Activated T-cell treated with anti-CD3 and anti-CD28 coated beads for 1 hour (primary cell): ENCODE measurements at places on chromosomes 16 and 17.
A peak's percentile ranks its signal among the peaks of the same experiment; 100 is the strongest.

DNA sequence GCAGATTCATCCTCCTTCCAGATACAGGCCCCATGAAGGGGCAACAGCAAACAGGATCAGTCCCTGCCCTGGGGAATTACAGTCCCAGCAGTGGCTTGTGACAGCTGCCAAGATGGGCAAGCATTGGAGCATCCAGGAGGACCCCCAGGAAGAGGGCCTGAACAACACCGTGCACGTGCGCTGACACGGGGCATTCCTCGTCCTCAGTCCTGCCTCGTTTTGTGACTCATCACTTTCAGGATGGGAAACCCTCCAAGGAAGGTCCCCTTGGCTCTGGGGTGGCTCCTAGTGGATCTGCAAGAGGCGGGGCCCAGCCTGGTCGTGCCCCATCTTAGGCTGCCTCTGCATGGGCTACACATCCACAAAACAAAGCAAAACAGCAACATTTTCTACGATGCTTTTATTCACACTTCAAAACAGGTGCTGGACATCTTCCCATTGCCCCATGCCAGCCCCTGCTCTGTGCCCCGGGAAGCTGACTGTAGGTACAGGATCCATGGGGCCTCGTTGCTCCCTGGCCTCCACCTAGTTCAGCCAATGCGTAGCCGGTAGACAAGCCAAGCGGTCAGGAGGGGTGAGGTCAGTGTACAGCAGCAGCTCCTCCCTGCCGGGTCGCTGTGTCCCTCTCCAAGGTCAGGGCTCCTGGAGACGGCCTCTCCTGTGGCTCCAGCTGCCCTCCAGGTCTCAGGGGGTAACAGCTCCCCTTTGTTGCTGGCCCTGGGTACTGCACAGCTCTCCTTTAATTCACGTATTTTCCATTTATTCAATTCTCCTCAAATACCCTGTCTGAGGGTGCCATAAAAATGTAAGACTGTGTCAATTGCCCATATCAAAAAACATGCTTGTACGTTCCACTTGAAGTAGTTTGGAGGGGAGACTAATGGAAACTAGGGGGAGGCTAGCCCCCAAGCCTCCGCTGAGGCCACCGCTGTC, 32.2 kb downstream of the ACTG1 start:
- DNase-seq: no peak

DNA sequence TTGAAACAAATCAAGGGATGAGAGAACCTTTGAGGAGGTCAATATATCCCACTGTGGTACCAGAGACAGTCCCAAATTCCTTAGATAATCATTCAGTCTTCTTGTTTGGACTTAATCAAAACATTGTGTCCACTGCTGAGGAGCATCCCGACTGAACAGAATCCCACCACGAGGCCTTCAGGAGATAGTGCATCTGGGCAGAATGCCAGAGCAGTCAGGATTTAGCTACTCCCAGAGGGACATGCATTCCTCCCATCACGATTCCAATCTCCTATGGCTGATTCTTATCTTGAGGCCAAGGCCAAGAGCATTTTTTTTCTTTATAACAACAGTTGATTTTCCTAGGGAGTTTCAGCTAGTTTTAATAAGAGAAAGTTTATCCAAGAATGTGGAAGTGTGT, 87.4 kb upstream of the COX10 start:
- no peak for DNase-seq

DNA sequence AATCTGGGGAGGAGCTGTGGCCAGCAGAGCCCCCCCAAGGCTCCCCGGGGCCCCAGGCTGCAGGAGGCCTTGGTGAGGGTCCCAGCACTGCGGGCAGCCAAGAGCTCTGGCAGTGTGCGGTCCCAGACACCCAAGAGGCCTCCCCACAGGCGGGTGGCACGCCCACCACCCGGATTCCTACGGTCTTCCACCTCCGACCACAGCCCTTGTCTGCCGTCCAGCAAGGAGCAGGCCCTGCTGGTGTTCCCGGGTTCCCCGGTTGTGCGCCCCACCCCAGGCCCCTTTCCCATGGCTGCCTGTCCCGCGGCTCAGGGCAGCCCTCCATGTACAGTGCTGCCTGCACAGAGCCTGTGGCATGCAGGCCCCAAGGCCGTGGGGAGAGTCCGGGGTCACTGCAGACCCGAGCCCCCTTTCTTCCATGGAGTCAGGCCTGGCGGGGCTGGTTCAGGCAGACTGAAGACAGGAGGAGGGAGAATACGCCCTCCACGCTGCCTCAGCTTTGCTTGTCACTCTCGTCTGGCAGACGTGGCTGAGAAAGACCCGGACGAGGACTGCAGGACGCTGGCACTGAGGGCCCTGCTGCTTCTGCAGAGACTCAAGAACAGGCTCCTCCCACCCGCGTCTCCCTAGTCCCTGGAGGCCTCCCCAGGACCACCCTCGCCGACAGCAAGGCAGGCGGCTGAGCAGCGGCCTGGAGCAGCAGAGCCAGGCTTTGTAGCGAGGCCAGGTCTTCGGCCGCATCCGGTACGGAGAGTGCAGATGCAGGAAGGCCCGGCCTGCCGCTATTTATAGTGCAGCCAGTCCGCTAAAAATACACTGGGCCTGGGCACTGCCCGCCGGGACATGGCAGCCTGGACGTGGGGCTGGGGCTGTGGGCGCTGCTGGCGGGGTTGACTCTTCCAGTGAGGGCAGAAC, 16.4 kb downstream of the TELO2 start:
- no peak for DNase-seq

- DNase-seq: no peak
Measured at GRCh38 chr16:2040041-2040786, 7.4 kb downstream of the NTHL1 start.

- DNase-seq: no peak
Measured at GRCh38 chr16:1461146-1461545, 13.7 kb downstream of the CLCN7 start.

- no peak for DNase-seq
Measured at GRCh38 chr16:48300391-48300856, 53.1 kb upstream of the ABCC11 start.

DNA sequence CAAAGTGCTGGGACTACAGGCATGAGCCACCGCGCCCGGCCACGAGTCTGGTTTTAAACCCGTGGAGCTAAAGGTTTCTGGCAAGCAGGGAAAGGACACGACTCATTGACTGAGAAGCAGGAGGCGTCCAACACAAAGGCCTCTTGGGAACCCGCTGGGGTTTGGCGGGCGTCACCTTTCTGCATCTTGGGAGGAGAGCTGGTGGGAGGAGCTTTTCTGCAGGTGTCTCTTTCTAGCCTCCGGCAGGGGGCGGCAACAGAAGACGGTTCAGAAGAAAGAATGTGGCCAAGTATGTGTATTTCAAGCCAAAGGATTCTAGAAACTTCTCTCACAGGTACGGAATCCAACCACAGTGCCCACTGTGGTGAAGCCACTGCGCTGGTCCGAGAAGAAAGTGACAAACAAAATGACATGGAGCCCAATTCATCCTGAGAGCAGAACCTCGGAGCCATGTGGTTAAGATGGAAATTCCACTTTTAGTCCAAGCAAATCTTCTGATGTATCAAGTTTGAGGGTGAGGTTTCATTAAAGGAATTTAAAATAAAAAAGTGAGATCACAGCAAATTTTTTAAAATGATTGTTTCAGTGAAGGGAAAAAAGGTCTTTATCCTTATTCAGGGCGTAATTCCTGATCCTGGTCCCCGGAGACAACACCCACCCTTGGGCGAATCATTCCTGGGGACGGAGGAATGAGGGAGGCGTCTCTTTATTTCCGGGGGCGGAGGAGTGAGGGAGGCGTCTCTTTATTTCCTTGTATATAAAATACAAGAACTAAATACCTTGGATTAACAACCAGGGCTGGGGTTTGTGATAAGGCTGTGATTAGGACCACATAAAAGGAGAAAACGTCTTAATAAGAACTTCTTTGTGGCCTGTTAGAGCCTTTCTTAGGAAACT, 97.6 kb downstream of the MRM3 start:
- peak; percentile 55 for DNase-seq

DNA sequence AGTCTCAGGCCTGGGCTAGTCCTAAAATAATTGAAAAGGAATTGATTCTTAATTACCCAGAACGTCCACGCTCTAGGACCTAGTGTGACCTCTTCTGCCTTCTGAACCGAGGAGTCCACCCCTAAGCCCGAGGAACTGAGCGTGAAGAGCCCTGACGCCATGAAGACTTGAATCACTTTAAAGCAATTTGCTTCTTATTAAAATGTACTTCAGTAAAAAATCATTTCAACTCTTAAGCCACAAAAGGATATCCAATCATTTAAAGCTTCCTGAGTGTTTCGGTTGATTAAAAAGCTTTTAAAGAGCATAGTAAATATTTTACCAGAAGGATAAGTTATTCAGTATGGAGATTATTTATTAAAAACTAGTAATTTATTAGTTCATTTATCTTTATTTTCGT, 11.6 kb downstream of the HSBP1 start:
- no peak for DNase-seq

- no peak for DNase-seq
Measured at GRCh38 chr17:80930335-80931279, 61.0 kb upstream of the CHMP6 start.

DNA sequence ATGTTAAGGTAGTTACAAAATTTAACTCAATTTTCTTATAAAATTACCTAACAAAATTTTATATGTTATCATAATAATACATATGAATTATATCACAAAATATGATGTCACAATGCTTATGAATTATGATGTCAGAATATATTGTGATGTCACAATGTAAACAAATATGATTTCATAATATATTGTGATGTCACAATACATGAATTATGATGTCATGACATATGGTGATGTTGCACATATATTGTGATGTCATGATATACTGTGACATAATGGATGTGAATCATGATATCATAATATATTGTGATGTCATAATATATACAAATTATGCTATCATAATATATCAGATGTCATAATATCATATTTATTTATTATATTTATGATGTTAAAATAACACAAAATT, 1879.9 kb downstream of the TP53TG3F start:
- DNase-seq: no peak

DNA sequence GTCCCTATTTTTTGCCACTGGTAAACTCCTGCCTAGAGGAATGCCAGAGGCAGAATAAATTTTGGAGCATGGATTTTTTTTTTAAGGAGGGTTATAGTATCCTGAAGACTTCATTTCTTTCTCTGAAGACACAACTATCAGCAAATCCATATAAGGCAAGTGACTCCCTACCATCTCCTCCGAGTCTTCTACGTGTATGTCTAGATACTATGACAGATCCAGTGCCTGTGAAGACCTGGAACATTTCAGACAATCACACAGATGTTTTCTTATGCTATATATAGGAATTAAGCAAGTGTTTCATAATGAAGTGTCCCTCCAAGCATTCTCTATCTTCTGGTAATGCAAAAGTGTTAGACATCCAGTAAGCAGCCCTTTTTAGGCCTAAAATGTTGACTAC, 255.5 kb upstream of the TBX2 start:
- no peak for DNase-seq

GRCh38 chr16:27721531-27722181, 171.7 kb downstream of the KATNIP start:
- DNase-seq: no peak

DNA sequence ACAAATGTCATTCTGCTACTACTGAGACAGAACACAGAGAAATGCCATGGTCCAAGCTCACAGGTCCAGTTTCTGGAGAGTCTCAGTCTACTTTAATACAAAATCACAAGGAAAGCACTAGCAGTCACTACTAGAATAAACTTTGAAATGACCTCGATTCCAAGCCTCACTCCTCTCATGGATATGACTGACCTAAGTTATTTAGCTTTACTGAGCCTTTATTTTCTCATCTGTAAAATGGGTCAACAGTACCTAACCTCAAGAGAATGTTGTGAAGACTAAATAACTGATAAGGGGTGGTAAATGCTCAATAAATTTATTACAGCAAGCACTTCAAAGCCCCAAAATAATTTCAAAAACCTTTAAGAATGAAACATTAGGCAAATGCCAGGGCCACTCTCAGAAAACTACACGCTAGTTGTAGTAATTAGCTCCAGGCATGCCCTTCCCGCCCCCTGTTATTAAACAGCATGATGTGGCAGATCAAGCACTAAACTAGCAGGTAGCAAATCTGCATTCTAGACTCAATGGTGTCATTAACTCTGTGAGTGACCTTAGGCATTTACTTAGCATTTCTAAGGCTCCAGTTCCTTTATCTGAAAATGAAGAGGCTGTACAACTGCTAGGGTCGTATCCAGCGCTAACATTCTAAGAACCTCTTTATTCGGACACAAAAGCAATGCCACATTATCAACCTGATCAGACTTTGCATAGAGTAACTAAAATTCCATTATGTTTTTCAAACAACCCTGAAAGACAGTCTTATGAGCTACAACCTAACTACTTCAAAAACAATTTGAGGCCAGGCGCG, 8.4 kb downstream of the GSPT1 start:
- DNase-seq: no peak

- no peak for DNase-seq
Measured at GRCh38 chr17:34770586-34770985, 190.7 kb downstream of the CCT6B start.

GRCh38 chr16:85847681-85848601, 48.4 kb downstream of the COX4I1 start:
- DNase-seq: no peak

GRCh38 chr16:14640538-14640937, 7.8 kb downstream of the BFAR start:
- no peak for DNase-seq

DNA sequence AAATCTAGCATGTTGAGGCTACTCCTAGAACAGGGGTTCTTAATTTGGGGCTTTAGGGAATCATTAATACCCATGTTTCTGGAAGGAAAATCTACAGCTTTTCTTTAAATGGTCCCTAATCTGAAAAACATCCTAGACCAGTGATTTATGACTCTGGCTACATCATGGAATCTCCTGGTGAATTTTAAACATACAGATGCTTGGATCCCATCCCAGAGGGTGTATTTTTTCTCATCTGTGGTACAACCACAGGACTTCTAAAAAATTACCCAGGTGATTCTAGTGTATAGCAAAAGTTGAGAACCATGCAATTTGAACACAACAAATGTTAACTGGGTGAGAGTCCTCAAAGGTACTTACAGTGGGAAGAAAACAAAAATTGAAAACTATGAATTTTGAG, 41.5 kb downstream of the KANSL1 start:
- no peak for DNase-seq

- DNase-seq: no peak
Measured at GRCh38 chr17:41733348-41734138, 900 bp downstream of the HAP1 start.

DNA sequence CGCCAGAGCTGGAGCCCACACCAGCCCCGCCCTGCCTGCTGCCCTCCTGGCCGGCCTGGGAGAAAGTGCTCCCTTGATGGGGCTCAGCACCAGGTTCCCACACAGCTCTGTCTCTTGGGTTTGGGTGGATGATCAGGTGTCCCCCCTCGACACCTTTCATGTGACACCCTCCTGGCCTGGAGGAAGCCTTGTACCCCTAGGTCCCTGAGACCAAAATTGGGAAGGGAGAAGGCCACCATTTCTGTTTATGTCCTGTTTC, 19.4 kb upstream of the PLLP start:
- DNase-seq: no peak
